ENCODE measurements at places on chromosomes 5 and 9.

DNA sequence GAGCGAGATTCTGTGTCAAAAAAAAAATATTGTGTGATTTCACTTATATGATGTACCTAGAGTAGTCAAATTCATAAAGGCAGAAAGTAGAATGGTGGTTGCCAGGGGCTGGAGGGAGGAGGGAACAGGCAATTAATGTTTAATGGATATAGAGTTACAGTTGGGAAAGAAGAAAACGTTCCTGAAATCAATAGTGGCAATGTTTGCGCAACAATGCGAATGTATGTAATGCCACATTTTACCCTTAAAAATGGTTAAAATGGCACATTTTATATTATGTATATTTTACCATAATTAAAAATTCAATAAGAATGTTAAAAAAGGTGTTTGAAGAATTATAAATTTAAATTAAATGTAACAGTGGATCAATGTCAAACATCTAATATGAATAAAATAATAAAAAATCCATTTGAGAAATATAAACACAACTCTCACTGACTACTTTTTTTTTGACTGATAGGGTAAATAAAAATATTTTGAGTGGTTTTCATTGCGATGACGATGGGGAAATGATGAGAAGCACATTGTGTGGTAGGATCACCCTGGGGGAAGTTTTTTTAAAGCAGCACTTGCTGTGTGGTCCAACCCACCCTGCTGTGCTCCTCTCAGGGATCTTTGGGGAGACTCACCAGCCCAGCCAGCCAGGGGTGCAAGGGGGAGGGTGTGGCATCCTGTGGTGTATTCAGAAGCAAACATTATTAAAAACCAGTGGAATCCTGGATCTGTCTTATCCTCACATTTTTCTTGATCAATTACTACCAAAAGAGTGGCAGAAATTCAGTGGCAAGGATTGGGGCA is 4.3 kb downstream of the FYB1 start:
- DNase-seq = no peak

- no peak for DNase-seq
Measured at GRCh38 chr5:10935536-10935935, 174.5 kb upstream of the DAP start.

- DNase-seq = no peak
Measured at GRCh38 chr5:129652349-129653056, 95.4 kb upstream of the MINAR2 start.

GRCh38 chr9:37392272-37392671 is 30.2 kb upstream of the GRHPR start:
- no peak for DNase-seq

GRCh38 chr5:142253938-142254337 is 70.9 kb downstream of the SPRY4 start:
- no peak for DNase-seq

DNA sequence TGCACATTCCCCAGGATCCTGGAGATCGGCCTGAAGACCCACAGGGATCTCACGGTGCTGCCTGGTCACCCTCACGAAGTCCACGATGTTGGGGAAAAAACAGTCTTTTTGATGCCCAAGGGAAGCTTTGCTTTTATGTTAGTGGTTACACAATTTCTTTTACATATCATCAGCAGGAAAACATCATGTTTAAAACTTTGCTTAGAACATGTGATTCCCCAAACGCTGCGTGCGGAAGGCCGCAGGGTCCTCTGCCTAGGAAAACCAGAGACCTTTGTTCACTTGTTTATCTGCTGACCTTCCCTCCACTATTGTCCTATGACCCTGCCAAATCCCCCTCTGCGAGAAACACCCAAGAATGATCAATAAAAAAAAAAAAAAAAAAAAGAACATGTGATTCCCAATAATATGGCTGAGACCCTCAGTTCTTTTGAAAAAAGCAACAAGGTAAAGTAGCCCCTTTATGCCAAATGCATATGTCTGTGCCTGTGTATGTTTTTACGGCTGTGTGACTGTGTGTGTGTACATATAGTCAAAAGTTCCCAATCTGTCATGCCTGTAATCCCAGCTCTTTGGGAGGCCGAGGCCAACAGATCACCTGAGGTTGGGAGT is 11.5 kb upstream of the AGPAT2 start:
- DNase-seq = no peak

DNA sequence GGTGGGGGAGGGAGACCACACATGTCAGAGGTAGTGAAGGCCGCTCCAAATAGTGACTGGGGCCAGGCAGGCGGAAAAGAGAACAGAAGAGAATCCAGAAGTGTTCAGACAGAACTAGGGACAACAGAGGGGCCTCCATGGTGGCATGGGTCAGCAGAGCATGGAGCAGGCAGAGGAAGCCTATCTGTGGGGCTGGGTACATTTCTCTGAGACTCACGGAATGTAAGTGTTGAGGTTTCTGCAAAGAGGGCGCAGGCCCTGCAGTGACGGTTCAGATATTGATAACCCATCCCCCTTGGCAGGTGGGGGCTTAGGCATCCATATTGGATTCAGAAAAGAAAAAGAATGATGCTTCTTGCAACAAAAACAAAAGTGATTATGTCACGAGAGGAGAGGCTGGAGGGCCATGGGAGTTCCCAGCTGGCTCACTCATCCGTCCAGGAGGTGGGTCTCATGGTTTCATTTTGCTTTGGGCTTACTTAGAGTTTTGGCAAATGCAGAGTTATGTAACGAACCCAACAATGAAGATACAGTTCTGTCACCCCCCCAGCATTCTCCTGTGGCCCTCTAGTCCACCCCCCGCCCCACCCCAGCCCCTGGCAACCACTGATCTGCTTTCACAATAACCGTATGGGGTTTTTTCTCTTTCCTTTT is 5.4 kb upstream of the RMND5B start:
- DNase-seq = no peak

GRCh38 chr9:77647267-77648233 is 572 bp downstream of the GNA14 start:
- no peak for DNase-seq

DNA sequence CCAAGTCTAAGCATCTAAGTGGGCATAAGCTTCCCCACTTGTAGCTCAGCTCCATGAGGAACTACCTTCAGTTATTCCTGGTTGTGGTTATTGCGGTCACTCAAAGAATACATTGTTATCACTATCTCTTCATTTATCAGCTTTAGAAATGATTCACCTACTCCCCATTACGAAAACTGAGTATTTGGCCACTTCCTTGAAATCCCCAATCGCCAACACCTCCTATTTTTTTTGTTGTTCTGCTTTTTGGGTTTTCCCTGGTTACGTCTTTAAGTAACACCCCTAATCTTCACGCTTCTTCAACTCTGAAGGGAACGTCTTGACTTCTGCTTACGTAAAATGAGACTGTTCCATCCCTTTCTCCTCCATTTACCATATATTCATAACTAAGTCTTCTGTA is 20.7 kb downstream of the MAPK9 start:
- no peak for DNase-seq

GRCh38 chr9:15421990-15422371 is 695 bp upstream of the SNAPC3 start:
- DNase-seq = no peak

GRCh38 chr5:167804512-167805220 is 486.8 kb upstream of the WWC1 start:
- DNase-seq = no peak

- DNase-seq = no peak
Measured at GRCh38 chr9:122099271-122099869, 6.3 kb upstream of the TTLL11 start.

DNA sequence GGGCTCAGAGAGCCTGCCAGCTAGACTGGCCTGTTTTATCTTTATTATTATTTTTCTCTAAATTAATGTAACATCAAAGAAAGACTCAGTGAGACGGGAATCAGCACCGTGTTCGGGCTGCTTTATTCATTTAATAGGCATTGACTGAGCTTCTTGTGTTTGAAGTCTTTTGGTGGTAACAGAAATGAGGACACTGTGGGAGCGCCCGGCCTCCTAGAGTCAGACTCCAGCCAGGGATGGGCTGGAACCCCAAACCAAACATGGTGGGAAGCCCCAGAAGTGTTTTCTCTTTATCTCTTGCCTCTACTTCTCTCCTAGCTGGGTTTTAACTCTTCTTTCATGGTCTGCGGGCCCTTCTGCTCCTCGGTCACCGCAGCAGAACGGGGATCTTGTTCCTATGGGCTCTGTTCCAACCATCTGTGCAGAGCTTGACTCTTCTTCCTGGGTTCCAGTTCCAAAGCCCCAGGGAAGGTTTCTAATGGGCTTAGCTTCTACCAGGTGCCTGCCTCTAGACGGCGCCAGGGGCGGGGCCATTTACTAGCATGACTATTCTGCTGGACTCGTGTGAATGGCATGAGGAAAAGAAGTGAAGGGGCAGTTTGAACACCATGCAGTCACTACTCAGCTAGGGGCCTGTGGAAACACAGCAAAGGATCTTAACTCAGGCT is 123.8 kb downstream of the FGF18 start:
- DNase-seq = no peak

- no peak for DNase-seq
Measured at GRCh38 chr9:115050002-115050490, 67.9 kb downstream of the TNC start.

DNA sequence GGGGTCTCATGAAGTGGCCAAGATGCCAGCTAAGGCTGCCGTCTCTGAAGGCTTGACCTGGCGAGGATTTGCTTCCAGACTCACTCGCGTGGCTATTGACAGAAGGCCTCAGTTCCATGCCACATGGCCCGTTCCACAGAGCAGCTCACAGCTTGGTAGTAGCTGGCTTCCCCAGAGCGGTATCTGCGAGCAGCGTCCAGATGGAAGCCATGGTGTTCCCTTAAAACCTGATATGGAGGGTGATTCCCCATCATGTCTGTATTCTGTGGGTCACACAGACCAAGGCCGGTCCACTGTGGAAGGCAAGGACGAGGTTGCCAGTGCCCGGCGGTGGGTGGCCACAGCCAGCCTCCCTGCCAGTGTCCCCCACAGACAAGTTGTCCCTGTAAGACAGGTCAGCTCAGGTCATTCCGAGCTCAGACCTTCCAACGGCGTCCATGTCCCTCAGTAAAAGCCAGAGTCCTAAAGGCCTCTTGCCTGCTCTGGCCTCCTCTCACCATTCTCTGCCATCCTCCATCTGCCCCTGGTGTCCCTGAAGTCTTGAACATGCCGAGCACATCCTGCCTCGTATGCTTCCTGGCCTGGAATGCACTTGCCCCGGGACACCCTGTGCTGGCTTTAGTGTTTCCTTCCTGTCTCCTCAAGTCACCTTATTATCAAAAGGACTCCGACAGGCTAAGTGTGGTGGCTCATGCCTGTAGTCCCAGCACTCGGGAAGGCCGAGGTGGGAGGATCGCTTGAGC is 61.3 kb upstream of the LRRTM2 start:
- DNase-seq = no peak

DNA sequence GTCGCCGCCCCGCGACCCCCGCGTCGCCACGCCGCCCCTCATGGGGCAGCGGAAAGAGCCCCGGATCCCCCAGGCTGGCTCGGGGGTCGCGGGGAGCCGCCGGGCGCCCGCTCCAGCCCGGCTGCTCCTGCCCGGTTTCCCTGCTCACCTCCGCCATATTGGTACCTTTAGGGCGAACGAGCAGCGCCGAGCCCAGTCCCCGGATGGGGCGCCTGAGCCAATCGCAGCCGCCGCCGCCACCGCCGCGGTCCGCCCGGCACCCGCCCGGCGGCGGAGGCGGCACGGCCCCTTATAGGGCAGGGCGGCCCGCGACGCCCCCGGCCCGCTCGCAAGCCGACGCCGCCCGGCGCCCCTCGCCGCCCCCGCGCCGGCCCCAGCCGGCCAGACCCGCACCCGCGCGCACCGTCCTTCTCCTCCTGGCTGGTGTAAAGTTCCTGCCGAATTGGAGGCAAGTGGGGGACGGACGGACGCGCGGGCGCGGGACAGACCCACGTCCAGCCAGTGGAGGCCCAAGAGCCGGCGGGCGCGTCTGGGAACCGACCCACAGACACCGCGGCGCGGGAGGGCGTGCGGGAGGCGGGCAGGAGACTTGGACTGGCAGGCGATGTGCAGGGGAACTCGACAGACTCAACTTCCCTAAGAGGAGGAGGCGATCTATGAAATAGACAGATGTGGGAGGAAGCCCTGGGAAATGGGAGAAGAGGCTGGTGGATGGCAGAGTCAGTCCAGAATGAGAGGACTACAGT is at the start of gene MIER3:
TSS of gene MIER3 (minus strand) at position 178 of the 746 bp plus-strand sequence. CDS start at position 157, 21 bp downstream.
- DNase-seq = no peak

GRCh38 chr9:35758475-35759050 is 4.5 kb upstream of the MSMP start:
- no peak for DNase-seq

DNA sequence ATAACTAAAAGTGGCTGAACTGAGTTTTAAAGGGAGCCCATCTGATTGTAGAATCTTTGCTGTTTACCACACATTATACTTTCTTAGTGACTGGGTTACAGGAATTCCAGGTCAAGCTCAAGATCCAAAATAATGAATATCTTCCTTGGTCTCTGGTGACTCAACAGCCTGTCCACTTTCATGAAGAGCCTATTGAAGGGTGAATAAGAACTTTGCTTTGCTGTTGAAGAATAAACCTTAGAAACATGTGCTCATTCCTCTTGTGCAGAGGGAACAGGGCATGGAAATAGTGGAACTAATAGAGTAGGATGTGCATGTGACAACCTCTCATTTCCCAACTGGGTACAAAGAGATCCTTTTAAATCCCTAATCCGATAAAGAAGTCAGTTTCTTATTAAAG is 21.4 kb downstream of the ALDH1A1 start:
- no peak for DNase-seq

- DNase-seq = no peak
Measured at GRCh38 chr9:4080921-4081895, 218.7 kb downstream of the GLIS3 start.

GRCh38 chr5:57805170-57805569 is 322.6 kb upstream of the ACTBL2 start:
- DNase-seq = no peak

- no peak for DNase-seq
Measured at GRCh38 chr5:147628058-147628895, 118.4 kb upstream of the DPYSL3 start.

Measured in AG04449 (cell line).